ENCODE measurements at places on chromosomes 6 and 20.

- DNase-seq: no peak
Observed at GRCh38 chr6:22848121-22848520, 278.8 kb downstream of the HDGFL1 start.

DNA sequence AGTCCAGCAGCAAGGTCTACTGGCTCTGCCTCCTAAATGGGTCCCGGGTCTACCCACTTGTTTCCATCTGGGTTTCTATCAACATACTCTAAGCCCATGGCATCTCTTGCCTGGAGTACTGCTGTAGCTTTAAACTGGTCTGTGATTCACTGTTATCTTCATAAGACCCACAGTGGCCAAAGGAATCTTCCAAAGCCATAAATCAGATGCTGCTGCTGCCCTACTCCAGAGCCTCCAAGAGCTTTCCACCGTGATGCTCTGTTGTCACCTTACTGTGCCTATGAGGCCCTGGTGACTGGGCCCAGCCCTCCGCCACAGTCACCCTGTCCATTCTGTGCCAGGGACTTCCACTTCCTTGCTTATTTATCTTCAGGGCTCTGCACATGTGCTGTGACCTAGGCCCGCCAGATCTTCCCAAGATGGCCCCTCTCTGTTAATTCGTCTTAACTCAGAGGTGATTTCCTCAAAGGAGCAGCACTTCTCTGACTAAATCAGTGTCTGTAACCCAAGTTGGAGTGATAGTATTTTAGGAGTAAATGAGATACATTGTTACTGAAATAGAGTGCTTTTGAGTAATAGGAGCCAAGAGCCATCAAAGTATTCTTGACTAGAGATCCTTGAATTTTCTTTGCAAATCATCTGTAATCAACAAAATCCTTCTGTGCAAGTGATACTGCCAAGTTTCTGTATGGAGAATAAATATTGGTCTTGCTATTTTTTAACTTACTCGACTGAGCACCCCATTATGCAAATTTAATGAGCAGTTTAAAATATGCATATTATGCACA lies 102.5 kb downstream of the PPP1R14C start:
- DNase-seq: no peak

GRCh38 chr6:32551410-32551809 lies 21.3 kb upstream of the HLA-DRB5 start:
- no peak for DNase-seq

DNA sequence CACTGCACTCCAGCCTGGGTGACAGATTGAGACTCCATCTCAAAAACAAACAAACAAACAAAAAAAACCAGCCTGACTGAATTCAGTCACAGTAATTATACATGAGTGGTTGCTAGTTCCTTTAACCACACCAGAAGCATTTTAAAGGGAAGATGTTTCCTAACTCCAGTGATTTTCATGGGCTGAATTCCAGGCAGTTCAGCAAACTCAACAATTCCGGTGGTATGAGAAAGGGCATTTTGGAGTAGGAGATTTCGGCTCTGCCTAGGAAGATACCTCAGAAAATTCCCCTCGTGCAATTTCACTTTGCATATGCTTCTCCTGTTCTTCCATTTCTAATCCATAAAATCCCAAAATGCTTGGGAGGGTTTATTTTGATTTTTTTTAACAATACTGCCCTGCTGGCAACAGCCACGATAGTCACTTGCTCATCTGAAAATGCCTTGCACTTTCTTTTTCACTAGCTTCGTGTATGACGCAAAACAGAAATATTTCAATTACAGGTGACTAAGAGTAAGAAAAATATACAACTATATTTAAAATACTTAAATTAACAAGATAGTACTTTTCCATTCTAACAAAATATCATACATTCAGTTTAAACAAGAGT lies 48.3 kb upstream of the IPCEF1 start:
- DNase-seq: peak; percentile 55

- DNase-seq: peak; percentile 13
Observed at GRCh38 chr20:47027042-47027441, 132.4 kb downstream of the EYA2 start.

- no peak for DNase-seq
Observed at GRCh38 chr6:424741-425417, 33.3 kb downstream of the IRF4 start.

DNA sequence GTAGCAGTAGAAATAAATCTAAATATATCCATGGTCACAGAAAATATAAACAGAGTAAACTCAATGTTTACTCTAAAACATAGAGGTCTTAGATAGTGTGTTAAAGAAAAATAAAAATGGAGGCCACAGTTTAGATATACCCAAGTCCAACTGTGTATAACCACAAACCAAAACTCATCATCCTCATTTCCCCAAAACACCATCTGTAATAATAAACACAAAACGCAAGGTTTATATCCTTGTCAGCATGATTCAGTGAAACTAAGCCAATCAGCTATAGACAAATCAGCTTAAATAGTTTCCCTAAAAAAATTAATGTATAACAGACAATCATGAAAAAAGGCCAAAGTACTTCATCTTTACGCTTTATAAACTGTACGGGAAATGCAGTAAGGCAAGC lies 2.7 kb upstream of the HACE1 start:
- no peak for DNase-seq

DNA sequence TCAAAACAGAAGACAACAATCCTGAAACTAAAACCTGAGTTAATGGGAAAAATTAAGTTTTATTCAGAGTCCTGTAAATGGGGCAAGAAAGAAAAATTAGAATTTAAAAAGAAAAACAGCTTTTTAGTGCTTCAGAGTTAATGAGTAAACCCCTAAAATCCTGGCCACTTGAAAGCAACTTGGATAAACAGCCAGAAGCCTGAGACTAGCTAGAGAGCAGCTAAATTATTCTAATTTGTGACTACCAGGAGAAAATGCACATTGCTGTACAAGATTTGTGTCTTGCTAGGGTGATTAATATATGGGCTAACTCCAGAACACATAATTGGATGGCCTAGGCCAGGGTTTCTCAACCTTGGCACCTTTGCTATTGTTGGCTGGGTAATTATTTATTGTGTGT lies 62.4 kb upstream of the ARG1 start:
- no peak for DNase-seq
